CD4-positive, alpha-beta T cell treated with Interleukin-2 at 100 ng/mL for 4 hours (primary cell): ENCODE measurements at places on chromosomes 5 and 9.
A peak's percentile ranks its signal among the peaks of the same experiment; 100 is the strongest.

DNA sequence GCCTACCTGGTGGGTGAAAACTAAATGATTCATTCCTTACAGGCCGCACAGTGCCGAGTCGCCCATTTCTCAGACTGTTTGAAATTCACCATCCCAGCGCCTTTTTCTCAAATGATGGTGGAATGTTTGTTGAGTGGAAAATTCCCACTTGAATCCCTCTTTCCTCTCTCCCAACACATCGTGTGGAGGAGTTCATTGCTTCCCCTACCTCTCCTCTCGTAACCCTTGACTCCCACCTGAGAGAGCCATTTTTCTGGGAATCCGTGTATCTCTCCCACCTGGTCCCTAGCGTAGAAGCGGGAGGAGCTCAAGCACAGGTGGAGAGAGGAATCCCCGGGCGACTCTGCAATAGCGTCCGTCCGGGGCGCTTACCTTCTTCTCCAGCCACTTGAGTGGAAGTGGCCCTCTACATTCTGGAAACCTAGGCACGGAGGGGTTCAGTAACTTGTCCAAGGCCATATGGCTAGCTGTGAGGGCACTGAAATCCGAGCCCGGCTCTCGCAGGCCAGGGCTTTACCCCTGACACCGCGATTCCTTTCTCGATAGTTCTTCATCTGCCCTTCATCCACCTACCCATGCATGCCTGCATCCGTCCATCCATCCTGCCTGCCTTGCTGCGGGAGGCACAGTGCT, 683 bp downstream of the OSMR start:
- DNase-seq, result no peak

GRCh38 chr9:108551030-108551841, 304.6 kb downstream of the ACTL7B start:
- DNase-seq, result no peak

GRCh38 chr9:137270929-137271695, 6.4 kb upstream of the TOR4A start:
- peak; percentile 24 for DNase-seq

DNA sequence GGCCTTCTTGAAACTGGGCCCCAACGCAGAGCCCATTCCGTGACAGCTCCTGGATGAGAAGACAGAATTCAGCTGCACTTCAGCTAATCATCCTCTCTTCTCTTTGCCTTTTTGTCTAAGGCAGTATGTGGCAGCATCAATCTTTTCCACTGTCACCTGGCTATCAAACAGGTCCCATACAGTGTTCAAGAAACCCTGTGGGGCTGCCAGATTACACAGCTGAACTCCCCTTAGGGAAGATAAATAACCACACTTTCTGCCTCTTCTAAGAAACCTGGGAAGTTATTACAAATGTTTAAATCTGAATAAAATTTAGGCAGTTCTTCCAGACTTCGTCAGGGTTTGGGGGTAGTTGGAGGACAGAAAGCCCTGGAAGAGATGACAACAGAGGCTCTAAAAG, 61.0 kb downstream of the SPEF2 start:
- no peak for DNase-seq

DNA sequence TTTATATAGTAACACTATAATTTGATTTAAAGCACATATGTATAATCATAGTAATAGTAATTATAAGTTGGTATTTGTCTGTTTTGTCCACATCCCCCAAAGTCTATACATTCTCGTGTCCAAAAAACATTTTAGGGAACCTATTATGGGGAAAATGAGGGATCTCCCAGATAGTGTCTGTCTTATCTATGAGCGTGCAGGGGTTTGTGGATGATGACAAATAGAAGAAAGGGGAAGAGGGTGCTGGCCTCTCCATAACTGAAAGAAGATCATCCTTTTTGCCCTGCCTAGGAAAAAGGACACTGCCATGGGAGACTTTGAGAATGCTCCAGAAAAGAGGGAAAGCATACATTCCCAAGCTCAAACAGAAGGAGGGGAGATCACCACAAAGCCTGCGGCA, 45.3 kb downstream of the C5orf22 start:
- no peak for DNase-seq

DNA sequence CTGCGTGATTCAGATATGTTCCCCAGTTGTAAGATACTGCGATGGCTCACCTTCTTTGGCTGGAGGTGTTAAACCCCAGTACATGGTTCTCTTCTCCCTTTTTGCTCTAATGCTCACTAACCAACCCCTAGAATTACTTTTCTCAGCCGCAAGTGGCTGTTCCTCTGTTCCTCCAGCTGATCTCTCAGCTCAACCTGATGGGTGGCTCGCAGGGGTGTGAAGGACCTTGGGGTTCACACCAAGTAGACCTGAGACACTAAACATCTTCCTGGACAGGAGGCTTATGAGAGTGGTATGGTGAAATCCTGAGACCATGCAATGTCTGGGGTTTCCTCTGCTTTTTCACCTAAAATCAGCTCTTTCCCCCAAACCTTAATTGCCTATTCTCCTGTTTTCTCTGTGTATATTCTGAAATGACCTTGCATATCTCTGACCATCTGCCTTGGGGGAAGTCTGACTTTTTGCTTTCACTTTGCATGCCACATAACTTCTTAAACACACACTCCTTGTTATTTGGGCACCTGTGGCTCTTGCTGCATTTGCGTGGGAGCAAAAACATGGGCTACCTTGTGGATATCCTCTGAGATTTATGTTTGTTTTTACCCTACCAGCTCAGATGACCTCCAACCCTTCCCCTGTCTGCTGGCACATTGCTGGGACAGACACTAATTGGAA, 15.9 kb upstream of the IFNA14 start:
- DNase-seq, result no peak

DNA sequence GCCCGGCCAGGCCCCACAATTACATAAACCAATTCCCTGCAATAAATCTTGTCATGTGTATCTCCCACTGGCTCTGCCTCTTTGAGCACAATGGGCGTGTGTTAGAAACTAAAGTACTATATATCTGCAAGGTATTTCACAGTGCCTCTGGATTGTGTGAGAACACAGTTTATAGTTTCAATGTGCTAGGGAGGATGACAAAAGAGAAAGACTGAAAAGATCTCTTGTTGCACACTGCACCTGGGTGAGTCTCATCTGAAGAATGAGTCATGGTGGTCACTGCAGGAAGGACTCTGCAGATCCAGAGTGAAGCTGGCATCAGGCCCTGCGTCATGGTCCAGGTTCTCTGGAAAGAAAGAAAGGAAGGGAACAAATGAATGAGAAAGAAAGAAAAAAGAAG, 20.7 kb upstream of the CTSV start:
- DNase-seq, result no peak

DNA sequence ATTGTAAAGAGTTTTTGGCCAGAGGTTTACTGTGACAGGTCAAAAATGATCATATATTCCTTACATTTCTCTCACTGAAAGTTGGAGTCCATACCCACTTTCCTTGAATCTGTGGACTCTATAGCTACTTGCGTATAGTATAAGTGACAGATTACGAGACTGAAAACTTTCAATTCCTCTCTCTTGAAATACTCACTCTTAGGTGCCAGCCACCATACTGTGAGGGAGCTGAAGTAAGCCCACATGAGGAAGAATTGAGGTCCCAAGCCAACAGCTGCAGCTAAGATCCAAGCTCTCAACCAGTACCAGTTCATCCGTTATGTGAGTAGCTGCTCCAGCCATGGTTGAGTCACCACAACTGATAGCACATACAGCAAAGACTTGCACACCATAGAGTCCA, 128.1 kb upstream of the FAM174A start:
- no peak for DNase-seq

DNA sequence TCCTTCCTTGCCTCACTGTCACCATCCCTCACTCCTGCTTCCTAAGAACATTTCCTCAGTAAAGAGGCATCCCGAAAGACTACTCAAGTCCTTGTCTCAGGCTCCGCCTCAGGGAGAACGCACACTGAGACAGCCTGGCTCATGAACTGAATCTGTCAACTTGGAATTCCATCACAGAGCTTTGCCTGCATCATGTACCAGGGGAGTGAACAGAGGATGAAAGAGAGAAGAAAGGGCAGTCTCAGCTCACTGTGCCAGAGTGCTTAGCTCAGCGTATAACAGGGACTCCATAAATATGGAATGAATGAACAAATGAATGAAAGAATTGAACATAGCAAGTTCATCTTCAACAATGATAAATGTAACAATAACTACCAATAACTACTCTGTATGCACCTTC, 68.7 kb upstream of the SLC1A3 start:
- no peak for DNase-seq

DNA sequence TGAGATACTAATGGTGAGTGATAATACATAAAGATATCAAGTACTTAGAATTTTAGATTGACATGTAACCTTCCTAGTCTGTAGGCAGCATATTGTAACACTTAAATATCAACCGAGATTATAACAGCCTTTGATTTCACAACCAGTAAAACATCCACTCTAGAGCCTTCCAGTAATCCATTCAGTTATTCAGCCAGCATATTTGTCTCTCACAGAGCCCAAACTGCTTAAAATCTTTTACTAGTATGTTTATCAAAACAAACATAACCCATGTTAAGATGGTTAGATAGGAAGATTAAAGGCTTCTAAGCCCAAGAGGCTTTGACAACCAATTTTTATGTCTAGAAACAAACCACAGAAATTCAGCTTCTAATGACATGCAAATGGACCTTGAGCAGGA, 177.9 kb upstream of the FST start:
- no peak for DNase-seq

DNA sequence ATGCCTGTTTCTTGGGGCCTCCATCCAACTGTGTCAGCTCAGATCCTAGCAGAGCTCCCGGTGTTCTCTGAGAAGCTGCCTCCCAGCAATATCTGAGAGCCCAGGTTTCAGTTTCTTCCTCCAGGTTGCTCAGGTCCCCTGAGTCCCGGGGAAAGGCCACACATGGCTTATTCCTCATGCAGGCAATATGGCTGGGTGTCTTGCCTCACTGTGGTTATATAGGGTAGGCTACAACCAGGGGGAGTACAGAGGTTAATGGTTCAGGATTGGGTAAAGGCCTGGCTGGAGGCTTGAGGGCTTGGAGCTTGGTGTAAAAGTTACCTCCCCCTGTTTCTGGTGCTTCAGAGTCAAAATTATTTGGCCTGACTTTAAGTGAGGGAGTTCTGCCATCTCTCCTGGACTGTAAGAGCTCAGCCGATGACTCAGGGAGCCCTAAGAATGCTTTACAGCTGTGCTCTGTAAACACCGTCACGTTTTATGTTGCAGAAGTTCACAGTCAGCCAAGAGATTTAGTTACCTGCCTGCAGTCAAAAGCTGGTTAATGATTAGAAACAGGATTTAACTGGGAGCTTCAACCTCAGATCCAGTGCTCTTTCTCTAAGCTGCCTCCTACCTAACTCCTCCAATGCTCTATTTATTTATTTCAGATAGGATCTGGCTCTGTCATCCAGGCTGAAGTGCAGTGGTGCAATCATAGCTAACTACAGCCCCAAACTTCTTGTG, 24.3 kb upstream of the UBAP2 start:
- DNase-seq, result no peak

- no peak for DNase-seq
Observed at GRCh38 chr5:5363045-5363444, 59.4 kb upstream of the ICE1 start.

- no peak for DNase-seq
Observed at GRCh38 chr5:60522292-60522905, 177.6 kb downstream of the DEPDC1B start.

DNA sequence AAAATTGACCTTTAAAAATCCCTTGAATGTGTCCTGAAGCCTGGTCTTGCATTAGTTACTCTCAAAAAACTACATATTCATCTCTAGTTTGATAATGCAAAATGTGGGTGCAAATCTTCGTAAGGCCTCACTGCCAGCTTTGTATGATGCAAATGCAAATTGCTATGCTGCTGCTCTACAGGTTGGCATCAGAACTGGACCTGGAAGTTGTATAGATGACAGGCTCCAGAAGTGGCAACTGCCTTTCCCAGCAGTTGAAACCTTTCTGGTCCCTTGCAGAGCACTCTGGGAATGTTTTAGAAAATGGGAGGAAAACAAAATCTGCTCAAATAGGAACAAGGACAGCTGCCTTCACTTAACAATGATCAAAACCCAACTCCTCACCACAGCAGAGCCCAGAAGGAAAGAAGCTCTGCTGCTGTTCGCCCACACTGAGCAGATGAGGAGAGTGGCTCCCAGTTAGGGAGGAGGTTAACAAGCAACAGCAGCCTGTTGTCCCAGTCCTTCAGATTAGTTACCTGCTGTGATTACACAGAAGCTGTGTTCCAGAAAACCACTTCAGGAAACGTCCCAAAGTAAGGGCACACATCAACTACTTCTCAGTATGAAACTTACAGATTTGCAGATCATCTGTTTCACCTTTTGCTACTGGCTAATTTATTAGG, 93.5 kb downstream of the PLPP1 start:
- no peak for DNase-seq
